ENCODE measurements at places on chromosomes 3 and 15. TPM values are rescaled to one million over a fixed set of nuclear protein-coding genes. Genes with fewer than 3 reads are reported as not detected.

The TBC1D5 gene
- total RNA-seq, result 66.6 TPM

The RHCG gene
- total RNA-seq, result 0.14 TPM

The GPR62 gene
- 0.09 TPM for total RNA-seq

The ALPK3 gene
- total RNA-seq, result under 0.01 TPM

The MCTP2 gene
- 8.7 TPM for total RNA-seq

The CA12 gene
- 42.1 TPM for total RNA-seq

The DPPA4 gene
- total RNA-seq, result not detected

The CHL1 gene
- 2.6 TPM for total RNA-seq

The CD200 gene
- total RNA-seq, result 4.0 TPM

The NEK10 gene
- 15.8 TPM for total RNA-seq

The PLSCR5 gene
- total RNA-seq, result not detected

The DNAH12 gene
- total RNA-seq, result under 0.01 TPM

The ALDH1L1 gene
- total RNA-seq, result under 0.01 TPM

The FAM3D gene
- not detected for total RNA-seq

The AGTR1 gene
- total RNA-seq, result 2.9 TPM

The FSTL1 gene
- total RNA-seq, result 887 TPM

The LAMB2 gene
- total RNA-seq, result 458 TPM

The SOX2 gene
- not detected for total RNA-seq

The ISL2 gene
- 0.37 TPM for total RNA-seq

The UBA7 gene
- total RNA-seq, result 39.1 TPM

The GRAMD1C gene
- total RNA-seq, result 1.3 TPM

The SLC9C1 gene
- total RNA-seq, result 0.14 TPM

The RBM6 gene
- total RNA-seq, result 32.7 TPM

The PODXL2 gene
- total RNA-seq, result 1.00 TPM

The GPR171 gene
- not detected for total RNA-seq

The PCSK6 gene
- total RNA-seq, result 11.6 TPM

The UCN2 gene
- total RNA-seq, result 0.83 TPM

The DPP8 gene
- total RNA-seq, result 41.6 TPM

The P2RY1 gene
- 4.4 TPM for total RNA-seq

The RNF13 gene
- 66.4 TPM for total RNA-seq

The SLC28A1 gene
- not detected for total RNA-seq

The ANKRD34C gene
- not detected for total RNA-seq

The ACAN gene
- total RNA-seq, result 0.28 TPM

The GOLGA6B gene
- total RNA-seq, result not detected

The TMIE gene
- 0.09 TPM for total RNA-seq

The CCDC13 gene
- 1.1 TPM for total RNA-seq

The RRP9 gene
- total RNA-seq, result 28.4 TPM

The EPHA3 gene
- 5.7 TPM for total RNA-seq

The CRTC3 gene
- 14.9 TPM for total RNA-seq

The MDFIC2 gene
- total RNA-seq, result not detected
